ENCODE measurements at places on chromosomes 5 and 9.

- no peak for DNase-seq
These were observed 36.4 kb upstream of the RAPGEF6 start for GRCh38 chr5:131671409-131671808.

- no peak for DNase-seq
These were observed 213.9 kb upstream of the TBCA start for GRCh38 chr5:77990020-77990419.

DNA sequence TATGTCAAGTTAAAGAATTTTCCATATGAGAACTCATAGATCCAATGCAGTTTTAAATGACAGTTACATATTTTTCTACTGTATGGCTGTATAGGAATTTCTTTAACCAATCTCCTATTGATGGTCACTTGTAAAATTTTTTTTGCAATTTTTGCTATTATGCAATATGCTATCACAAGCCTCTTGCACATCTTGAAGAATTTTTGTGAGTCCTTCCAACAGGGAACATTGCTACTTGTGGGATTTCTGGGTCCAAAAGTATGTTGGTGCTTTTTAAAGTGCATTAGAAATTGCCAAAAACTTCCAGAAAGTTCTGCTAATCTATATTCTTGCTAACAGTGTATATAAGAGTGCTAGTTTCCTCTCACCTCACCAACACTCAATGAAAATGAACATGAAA is 65.1 kb downstream of the NPR3 start:
- DNase-seq: no peak

DNA sequence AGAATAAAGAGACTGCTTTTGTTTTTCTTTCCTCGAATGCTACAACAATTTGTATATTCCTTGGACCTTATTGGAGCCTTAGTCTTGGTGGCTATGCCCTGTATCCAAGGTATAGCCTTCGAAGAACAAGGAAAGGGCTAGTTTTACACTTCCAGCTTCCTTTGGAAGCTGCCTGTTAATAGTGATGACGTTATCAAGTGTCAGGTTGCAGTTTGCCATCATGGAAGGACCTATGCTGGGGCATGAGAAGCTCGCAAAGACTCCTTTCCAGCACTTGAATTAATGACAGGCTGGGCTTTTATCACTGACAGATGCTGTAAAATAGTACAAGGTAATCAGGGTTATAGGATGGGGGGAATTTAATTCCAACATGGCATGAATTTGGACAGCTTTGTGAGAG is 157.9 kb downstream of the KDM4C start:
- no peak for DNase-seq

DNA sequence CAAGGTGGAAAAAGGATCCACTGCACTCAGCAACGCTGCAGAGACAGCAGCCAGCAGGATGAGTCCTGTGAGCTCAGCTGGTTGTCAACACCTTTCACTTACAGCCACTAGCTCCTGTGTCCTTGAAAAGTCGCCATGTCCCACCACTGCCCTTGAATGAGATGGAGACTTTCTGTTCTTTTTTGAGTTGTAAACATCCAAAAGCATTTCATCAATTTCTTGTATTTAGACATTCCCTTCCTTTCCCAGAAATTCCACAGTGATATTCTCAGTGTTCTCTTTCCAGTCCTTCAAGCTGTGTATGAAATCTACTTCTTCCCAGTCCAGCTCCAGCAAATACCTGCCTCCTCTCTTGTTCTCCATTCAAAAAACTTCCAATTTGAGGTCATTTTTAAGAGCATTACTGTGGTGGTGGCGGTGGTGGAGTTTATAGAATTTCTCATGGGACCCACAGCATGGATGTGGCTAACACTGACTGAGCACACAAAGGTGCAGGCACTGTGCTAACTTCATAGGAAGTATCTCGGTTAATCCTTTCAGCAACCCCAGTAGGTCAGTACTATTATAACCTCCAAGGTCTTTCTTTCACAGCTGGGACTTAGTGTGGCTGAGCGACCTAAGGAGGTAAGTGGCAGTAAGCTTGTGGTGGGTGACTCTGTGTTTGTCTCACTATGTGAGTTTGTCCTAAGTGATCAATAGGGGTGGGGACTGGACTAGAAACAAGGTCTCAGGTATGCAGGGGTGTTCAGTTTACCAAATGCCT is 15.0 kb upstream of the GPX3 start:
- no peak for DNase-seq

DNA sequence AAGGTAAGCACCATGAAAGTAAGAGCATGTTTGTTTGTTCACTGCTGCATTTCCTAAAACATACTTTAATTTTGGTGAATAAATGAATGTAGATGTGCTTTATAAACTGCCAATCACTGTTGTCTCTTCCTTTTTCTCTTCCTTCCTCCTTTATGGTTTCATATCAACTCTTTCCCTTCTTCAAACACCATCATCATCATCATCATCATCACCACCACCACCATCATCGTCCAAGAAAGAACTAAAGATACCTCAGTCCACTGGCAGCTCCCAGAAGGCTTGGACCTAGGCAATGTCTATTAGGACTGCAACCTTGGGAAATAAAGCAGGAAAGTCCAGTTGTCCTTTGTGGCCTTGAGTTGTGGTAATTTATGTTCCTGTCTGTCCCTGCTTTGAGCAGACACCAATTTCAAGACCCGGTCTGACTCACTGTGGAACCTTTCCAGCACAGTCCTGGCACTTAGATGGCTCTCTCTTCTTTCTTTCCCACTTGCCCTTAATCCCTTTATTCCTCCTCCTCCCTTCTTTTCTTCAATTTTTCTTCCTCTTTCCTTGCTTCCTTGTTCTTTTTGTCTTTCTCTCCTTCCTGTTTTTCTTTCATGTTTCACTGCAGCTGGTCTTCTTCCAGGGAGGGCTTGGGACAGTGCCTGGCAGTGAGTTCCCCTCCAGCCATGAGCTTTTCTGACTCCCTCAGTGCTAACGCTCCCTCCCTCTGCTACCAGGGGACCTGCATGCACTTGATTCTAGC is 99.3 kb downstream of the ANGPTL2 start:
- no peak for DNase-seq

DNA sequence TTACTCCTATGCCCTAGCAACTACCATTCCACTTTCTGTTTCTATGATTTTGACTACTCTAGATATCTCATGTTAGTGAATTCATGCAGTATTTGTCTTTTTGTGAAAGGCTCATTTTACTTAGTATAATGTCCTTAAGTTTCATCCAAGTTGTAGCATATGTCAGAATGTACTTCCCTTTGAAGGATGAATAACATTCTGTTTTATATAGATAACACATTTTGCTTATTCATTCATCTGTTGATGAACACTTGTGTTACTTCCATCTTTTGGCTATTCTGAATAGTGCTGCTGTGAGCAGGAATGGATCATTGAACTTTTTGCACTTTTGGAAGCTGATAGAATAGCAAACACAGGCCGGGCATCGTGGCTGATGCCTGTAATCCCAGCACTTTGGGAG is 140.2 kb upstream of the MYO10 start:
- no peak for DNase-seq

DNA sequence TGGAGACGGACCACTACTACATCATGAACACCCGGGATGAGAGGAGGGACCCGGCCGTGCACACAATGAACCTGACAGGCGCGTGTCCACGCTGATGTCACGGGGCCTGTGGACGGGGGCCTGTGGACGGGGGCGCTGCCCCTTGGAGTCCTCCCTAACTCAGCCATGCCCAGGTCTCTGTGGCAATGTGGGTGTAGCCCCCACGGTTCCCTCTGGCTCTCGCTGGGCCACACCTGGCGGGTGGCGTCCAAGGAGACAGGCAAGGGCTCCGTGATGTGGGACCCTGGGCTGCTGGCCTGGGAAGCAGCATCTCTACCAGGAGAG is 22.1 kb downstream of the PAEP start:
- no peak for DNase-seq

GRCh38 chr9:114397848-114398605 is 10.2 kb upstream of the AKNA start:
- DNase-seq: peak; percentile 84

DNA sequence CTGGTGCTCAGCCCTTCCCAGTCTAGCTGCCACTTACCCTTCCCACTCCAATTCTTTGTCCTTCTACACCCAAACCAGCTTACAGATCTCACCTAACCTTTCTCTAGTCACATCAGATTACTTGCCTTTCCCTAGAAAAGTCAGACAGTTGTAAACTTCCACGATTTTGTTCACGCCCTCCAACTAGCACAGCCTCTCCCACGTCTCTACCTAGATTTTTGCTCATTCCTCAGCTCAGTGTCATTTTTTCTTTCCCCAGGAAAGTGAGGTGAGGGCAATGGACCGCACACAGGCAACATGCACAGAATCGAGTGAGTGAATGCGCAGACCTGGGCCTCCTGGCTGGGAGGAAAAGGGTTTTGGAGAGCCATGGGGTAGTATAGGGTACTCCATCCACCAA is 20.9 kb upstream of the PRUNE2 start:
- DNase-seq: no peak

DNA sequence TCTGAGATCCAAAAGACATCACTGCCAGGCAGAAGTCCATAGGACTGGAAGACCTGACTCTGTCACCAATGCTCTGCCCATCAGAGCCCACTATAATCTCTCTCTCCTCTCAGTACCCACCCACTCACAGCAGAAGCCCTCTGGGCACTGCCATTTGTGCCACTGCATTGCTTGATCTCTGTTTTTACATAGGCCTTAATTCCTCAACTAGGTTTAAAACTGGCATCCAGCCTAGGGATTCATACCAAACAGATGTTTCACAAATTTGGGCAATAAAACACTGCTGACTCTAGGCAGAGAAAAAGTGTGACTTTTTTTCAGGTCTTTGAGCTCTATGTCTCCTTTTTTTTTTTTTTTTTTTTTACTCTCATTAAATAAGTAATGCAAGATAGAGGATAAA is 91.1 kb upstream of the RANBP3L start:
- DNase-seq: no peak

DNA sequence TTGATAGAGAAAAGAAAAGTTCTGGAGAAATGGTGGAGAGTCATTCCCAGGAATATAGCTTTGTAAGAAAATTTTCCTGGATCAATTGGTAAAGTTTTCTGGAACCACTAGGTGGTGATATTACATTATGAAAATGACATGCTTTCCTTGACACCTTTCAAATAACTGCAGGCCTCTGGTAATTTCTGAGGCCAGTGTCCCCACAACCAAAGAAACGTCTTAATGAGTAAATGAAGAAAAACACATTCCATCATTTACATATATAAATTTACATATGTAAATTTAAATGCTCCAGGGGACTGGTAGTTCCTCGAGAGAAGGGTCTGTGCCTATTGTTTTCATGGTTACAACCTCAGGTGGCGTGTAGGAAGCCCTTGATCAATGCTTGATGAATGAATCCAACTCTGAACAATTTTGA is 17.2 kb upstream of the RGS3 start:
- peak; percentile 1 for DNase-seq

DNA sequence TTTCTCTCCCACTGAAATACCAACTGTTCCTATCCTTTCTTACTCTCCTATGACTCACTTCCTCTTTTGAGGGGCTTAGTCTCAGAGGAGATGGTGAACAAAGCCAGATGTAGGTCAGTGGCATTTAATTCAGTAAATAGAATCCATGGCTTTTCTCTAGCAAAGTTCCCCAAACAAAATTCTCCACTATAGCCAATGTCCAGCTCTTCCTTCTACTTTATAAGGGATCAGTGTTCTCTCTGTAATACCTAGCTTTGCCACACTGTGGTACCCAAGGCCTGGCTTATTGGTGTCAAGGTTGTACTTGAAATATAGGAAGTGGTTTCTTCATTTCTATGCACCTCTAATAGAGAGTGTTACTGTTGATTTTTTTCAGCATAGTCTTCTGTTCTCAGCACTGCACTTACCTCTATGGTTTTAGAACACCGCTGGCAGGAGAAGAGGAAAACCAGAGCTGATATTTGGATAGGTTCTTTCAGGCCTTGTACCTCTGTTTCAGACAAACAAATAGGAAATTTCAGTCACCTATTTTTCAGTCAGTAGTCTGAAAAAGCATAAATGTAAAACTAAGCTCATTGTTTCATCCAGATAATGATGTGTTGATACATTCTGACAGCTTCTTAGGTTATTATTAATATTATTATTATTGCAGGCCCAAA is 40.6 kb upstream of the ITGA2 start:
- DNase-seq: peak; percentile 48

GRCh38 chr9:81777482-81777881 is 88.1 kb upstream of the TLE1 start:
- no peak for DNase-seq

DNA sequence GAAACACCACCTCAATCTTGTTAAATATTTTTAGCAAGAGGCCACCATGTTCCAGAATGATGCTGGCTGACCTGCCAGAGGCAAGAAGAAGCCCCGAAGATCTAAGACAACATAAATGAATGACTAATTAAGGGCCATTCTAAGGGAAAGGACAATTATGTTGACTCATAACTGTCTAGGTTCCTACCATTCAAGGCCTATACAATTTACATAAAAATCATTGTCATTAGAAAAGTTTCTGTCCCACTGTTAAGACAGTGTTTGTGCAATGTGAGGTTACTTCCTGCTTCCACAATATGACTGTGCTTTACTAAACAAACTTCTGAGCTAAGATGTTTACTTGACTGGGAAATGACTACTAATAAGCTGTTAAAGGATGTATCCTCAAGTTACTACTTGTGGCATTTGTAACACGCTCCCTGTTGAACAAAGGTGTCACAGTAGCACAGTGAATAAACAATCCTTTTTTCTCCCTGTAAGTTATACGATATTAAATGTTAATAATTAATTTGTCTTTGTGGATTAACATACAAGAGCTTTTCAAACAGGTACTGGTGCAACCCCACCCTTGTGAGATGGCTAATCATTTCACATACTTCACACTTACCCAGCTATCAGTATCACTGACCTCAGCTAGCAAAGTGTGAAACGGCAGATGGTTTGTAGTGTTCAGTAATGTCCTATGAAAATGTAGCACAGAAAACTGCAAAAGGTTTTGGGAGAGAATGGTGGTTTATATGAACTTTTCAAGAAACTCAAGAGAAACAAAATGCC is 195.8 kb downstream of the EFNA5 start:
- no peak for DNase-seq
